ENCODE measurements at places on chromosomes 7 and 10.

- DNase-seq = no peak
Observed at GRCh38 chr10:88865281-88865876, 13.7 kb upstream of the ANKRD22 start.

DNA sequence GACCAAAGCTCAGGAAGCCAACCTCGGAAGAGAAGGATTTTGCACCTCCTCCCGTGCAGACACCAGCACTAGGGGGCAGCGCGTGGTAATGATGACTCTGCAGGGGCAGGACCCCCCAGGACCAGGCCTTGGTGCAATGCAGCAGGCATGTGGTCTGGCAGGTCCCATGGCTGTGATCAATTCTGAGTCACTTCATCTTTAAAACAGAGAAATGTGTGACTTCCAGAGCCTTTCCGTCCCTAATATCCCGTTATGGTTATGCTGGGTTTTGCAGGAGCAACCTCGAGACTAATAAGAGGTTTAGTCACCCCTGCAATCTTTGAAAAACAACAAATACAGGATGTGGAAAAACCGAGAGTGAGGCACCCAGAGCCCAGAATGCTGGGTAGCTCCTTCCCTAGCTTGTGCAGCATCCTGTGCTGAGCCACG lies 30.2 kb upstream of the GJD4 start:
- peak; percentile 86 for DNase-seq

DNA sequence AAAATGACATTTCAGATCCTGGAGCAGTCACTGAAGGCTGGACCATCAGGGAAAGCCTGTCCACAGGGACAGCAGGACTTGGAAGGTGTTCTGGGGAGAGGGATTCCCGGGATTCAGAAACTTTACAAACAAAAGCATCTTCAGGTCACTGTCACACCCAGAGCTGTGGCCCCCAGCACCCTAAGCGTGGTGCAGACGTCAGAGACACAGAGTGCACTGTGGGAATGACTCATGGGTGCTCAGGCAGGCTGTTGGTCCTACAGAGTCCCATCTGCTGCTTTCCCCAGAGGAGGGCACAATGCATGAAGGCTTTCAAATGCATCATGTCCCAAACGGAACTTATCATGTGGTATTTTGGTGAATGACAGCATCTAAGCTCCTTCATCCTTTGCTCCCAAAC lies 13.1 kb upstream of the LRMDA start:
- no peak for DNase-seq

DNA sequence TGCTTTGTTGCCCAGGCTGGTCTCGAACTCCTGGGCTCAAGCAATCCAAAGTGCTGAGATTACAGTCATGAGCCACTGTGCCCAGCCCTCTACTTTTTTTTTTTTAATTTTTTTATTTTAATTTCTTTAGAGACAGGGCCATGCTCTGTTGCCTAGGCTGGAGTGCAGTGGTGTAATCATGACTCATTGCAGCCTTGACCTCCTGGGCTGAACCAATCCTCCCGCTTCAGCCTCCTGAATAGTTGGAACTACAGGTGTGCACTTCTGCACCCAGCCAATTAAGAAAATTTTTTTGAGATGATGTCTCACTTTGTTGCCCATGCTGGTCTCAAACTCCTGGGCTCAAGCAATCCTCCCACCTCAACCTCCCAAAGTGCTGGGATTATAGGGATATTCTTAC lies 528.6 kb downstream of the GATA3 start:
- no peak for DNase-seq

DNA sequence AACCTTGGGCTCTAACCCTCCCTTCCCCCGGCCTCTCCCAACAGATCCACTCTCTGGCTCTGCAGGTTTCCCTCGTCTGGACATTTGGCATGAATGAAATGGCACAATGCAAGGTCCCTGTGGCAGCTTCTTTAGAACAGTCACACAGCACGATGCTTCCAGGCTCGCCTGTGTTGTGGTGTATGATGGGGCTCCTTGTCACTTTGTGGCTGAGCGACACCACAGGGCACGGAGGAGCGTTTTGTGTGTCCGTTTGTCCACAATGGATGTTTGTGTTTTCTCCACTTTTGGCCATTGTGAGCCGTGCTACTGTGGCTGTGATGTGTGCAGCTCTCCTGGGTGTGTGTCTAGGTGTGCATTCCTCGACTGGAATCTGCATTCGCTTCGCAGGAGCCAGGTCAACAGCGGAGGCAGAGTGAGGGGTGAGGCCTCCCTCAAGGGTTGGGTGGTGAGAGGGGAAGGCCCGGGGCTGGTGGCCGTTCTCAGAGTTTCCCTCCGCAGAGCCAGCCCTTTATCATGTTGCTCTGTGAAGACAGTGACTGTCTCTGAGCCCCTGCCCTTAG lies 22.3 kb upstream of the SHH start:
- DNase-seq = no peak

DNA sequence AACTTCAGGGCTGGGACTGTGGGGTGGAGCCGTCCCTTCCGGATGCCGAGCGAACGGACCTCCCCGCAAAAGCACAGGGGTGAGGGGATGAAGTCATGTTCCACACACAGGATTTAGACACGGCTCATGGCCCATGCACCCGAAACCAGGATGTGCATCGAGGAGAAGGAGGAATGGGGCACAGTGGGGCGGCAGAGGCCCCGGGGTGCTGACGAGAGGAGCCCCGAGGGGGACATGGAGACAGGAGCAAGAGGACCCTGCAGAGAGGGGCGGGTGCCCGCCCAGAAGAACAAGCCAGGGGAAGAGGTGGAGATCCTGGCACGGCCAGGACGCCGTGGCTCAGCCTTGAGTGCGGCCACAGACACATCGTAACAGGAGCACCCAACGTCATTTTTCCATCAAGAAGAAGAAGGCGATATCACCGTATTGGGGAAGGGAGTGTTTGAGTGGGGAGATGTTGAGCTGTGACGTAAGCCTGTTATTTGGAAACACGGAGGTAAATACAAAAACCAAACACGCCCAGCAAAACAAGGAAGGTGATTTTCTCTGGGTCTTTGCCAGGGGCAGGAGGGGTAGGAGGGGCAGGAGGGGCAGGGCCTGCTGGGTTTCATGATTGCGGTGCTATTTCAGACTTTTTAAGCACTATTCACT lies 25.3 kb upstream of the FOXL3 start:
- no peak for DNase-seq

GRCh38 chr10:71832967-71833366 lies 18.1 kb downstream of the PSAP start:
- no peak for DNase-seq

DNA sequence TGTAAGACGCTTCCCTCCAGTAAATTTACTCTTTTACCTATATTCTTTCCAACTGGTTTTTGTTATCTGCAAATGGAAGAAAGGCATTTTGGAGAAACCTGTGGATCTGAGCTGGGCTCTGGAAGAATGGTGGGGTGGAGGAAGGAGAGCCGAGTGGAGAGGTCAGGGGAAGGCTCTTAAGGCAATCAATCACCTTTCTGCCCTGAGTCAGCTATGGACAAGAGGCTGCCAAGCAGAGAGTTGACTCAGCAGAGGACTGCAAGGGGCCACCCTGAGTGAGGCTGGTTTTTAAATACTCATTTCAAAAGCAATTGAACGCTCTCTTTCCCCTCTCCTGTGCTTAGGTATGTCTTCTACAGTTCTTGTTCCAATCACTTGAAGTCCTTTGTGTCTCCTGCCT lies 81.8 kb downstream of the SPAG6 start:
- DNase-seq = no peak

DNA sequence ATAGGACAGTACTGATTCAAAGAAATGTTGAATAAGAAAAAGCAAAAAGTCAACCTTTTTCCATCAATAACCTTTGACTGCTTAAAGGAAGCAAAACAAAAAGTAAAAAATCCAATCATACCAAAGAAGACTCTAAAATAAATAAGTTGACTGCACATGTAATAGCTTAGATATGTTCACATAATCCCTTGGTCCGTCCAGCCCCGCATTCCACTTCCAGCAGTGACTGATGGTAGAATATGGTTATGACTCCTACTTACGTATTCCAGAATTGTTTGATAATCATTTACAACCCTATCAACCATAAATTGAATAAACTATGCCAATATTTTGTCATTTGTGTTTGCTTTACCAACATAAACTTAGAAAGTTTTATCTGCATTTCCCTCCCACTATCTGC lies 77.9 kb downstream of the CTNNA3 start:
- DNase-seq = peak; percentile 77

GRCh38 chr7:24740871-24741270 lies 16.4 kb downstream of the GSDME start:
- no peak for DNase-seq

DNA sequence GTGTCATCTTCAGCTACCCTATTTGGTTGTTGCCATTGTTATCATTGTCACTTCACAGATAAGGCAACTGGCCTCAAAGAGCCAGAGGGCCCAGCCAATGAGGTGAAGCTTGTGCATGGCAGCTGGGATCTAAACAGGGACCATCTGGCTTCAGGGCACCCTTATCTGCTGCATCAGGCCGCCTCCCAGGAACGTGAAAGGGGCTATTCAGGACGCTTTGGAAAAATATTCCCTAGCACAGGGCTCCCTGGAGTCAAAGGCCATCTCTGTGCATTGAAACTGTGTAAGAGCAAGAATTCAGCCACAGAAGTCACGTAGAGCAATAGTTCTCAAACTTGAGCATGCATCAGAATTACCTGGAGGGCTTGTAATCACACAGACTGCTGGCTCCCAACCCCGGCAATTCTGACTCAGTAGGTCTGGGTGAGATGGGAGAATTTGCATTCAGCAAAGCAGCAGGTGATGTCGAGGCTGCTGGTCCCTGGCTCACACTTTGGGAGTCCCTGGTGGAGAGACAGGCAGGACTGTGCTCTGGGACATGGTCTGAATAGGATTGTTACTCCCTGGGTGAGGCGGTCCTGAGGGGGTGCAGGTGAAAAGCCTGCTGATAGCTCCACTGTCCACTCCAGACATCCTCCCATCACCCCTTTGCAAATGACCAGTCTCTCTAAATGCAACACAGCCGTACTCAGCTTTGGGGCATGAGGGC lies 21.5 kb upstream of the PLEKHA1 start:
- DNase-seq = no peak

- DNase-seq = no peak
Observed at GRCh38 chr7:22718911-22719420, 8.0 kb upstream of the IL6 start.

- peak; percentile 50 for DNase-seq
Observed at GRCh38 chr7:134307320-134307719, 9.4 kb downstream of the SLC35B4 start.

DNA sequence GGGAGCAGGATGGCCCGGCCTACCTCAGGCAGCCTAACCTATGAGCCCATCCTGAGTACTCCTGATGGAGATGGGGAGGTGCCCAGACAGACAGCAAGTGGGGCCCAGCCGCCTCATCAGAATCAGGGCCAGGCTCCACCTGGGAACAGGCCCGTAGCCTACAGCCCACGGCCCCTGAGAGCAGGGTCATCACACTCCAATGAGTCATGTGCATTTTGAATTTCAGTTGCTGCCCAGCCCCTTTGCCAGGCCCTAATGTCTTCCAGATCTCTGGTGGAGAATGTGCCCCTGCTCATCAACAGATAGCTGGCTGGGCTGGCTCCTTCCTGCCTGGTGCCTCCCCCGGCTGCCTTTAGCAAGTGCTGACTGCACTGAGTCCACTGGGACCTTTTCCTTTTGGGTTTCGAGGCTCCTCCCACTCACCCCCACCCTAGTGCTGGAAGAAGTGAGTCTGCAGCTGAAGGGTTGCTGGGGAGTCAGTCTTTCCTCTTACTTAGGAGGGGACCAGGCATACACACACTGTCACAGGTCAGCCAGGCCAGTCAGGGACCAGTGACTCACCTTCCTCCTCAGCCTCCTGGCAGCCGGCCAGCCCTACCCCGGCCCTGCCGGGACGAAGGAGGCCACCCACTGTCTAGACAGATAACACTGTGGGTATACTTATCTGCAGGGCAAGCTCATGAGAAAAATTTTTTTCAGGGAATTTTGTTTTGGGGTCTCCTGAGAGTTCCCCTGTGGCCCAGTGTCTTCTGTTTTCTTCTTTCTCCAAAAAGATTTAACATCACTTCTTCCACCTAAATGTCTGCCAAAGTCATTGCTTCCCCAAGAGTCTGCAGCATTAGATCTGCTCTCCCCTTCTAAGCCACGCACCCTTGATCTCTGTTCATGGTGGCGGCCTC lies 9.1 kb upstream of the ASIC3 start:
- no peak for DNase-seq

- no peak for DNase-seq
Observed at GRCh38 chr10:29183301-29183945, 105.4 kb upstream of the LYZL1 start.

- DNase-seq = no peak
Observed at GRCh38 chr10:82148764-82149163, 273.8 kb downstream of the NRG3 start.

GRCh38 chr10:50469778-50470193 lies 154.0 kb downstream of the SGMS1 start:
- no peak for DNase-seq

- DNase-seq = no peak
Observed at GRCh38 chr10:99593312-99593711, 26.9 kb downstream of the SLC25A28 start.

DNA sequence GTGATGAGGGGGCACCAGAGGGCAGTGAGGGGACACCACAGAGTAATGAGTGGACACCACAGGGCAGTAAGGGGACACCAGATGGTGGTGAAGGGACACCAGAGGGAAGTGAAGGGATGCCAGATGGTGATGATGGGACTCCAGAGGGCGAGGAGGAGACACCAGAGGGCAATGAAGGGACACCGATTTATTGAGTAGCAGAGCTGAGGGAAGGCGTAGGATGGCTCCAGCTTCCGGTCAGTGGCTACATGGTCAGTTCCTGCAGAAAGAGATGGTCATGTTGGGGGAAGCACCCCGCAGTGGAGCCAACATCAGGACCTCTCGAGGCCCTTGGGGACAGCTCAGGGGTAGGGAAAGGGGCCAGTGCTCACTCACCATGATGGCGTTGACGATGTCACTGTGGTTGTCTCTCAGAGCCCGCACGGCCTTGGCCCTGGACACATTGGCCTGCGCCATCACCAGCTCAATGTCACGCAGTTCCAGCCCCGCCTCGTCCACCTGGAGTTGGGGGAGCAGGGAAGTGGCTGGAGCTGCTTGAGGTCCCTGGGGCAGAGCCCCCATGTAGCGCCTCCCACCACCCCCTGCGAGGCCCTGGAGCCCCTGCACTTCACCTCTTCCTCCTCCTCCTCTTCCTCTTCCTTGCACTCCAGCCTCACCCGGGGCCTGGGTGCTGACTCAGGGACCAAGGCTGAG lies 8.4 kb downstream of the NACAD start:
- DNase-seq = no peak

GRCh38 chr10:31749981-31750840 lies 178.4 kb downstream of the ARHGAP12 start:
- DNase-seq = no peak

GRCh38 chr7:30448461-30449189 lies 30.0 kb downstream of the NOD1 start:
- DNase-seq = no peak

GRCh38 chr7:114150689-114151088 lies 231.9 kb upstream of the PPP1R3A start:
- DNase-seq = no peak

GRCh38 chr10:60646966-60647796 lies 131.1 kb upstream of the CDK1 start:
- DNase-seq = no peak
